ENCODE measurements at places on chromosomes 7 and 10.

DNA sequence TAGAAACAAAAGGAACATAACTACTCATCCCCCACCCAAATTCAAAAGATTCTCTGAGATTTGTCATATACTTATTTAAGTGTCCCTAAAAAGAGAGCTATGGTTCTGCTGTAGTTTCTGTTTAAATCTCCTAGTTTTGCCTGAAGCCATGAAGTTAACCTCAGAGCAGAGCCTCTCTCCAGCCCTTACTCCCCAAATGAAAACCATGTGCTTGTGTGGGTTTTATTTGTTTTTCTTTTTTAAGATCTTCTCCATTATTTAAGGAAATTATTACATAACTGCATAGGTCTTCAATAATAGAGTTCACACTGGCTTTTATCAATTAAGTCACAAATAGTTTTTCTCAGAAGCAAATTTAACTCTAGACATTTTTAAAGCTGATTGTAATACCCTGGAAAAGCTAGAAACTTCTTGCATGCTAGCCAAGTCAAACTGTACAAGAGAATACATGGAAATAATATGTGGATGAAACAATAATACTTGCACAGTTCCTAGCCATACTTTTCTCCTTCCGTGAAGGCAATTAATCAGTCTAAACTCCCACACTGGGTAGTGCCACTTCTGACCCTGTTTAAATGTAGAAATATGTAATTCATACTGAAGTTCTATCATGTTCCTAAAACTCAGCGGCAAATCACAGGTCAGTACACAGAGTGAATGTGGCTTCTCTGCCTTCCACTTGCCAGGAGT is 579.7 kb downstream of the SUGCT start:
- no peak for DNase-seq

DNA sequence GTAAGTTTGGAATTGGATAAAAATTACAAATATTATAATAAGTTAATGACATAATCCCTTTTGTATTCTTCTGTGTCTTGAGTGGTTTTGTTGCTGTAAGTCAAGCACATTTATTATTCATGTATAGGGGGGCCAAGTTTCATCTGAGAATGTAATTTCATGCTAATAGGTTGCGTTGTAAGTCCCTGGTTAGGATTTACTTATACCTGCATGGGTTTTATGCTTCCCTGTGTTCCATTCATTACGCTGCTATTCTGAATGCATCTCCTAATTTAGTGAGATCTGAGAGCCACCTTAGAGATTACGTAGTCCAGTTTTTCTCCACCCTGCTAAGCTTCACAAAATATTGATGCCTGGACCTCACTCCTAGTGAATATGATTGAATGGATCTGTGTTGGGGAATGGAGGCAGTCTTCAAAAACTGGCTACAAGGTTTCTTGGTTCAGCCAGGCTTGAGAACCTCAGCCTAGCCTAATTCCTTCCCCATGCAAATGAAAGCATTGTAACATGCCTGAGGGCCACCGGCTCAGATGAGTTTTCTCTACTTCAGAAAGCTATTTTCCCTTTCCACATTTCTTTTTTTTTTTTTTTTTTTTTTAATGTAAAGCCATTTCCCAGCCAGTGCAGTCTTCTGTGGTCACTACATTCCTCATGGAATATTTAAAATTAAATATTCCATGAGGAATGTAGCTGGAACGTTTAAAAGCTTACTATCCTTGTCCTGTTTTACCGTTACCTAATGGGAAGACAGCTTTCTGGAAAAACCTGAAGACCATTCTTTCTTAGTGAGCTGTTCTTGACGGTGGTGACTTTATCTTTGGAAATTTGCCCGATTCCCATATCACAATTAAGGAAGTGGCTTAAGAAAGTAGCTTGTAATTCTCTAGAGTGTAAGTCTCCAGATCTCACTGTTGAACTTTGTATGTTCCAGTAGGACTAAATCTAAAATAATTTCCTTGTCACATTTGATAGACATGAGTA is 16.0 kb downstream of the PAPSS2 start:
- DNase-seq = no peak

DNA sequence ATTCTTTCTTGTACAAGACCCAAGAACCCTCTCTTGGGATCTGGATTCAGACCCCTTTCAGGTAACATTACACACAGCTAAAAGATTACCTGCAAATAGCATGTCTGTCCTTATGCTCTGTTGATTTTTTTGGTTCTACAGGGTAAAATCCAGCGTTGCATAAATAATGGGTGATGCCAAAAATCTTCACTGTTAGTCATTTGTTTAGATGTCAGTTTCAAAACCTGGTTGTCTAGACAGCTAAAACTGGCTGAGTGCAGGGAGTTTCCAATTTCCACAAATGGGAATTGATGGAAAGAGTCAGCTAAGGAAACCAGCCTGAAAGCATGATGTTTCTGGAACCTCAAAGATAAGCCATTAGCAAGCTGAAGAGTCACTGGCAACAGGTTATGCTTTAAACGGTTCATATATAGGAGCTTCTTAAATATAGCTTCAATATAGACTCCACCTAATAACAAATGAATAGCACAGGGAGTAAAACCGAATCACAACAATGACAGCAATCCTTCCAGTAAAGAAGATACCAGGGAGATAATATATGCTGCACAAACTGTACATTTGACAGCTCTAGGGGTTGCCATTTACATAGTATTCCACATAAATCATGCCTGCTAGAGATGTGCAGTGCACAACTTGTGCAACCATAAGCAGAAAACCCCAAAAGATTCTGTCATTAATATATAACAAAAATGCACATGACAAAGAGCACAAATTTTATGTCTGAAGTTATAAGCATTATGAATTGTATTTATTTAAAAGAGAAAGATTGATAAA is 20.4 kb downstream of the CCDC71L start:
- DNase-seq = no peak

DNA sequence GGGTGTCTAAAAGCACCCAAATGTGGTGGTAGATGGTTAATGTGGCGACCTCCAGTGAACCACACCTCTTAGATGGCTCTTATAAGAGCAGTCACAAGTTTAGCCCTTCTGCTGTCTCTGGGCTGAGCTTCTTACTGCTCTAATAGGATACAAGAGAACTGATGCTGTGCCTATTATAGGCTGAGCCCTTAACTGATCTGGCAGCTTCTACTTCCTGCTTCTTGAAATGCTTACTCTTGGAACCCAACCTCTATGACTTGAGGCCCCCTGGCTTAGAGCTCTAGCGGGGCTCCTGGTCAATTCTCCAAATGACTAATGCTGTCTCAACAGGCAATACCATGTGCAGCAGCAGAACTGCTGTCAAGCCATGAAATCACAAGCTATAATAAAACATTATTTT is 35.0 kb upstream of the LSM8 start:
- no peak for DNase-seq

- DNase-seq = no peak
Measured at GRCh38 chr7:94182721-94183120, 178.6 kb upstream of the BET1 start.

- DNase-seq = no peak
Measured at GRCh38 chr10:71970869-71971268, 6.7 kb downstream of the CHST3 start.

DNA sequence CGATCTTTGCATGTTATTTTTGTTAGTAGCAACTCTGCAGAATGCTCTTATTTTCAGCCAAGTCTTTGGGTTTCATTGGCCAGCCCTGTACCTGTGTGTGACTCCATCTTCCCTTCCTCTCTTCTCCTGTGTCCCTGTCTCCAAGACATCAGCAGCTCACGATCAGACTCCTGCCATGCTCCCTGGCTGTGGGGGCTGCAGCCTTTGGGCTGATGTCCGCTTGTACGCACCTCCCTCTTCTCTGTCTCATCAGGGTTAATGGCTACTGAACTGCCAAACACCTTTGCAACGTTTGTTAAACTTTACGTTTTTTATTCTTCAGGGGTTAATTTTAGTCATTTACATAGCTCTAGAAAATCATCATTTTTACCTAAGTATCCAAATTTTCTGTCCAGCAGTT is 103.5 kb upstream of the RET start:
- no peak for DNase-seq

DNA sequence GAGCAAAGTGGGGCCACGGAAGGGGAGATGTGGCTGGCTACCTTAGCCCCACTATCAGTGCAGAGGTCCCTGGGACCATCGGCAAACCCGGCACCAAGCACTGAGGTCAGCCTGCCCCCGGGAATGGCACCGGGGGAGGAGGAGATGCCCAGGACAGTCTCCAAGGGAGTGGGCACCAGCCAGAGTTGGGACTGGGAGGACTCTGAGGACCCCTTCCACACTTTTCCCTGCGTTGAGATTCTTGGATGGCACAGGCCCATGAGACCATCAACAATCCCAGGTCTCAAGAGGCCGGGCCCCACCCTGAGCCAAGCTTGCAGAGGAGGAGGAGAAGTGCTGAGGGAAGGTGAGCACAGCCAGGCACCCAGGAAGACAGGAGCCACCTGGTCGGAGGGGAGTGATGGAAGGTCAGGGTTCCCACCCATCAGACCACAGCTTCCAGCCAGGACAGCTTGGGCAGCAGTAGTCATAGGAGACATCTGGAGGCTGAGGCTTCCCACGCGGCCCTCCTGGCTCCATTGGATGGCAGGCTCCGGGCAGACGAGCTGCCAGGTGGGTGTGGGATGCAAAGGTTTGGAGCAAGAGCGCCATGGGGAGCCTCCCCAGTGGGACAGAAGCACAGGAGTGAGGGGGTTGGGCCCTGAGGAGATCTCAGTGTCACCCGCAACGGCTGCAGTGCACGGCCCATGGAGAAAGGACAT is 2.6 kb upstream of the OPN4 start:
- no peak for DNase-seq

DNA sequence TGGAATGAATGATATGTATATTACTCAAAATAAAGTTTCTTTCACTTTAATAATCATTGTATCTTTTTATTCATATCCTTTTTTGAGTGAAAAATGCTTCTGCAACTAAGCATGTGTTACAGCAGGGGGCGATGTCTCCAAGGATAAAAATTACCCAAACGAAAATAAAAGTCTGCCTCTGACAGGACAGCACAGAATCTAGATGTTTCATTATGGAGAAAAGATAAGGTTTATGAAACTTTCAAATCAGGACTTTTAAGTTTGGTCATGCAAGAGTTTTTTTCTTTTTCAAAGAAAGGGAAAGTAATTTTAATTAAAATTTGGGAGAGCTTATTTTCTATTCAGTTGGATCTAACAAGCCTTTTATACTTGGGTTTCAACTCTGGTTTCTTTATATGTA is 48.4 kb downstream of the TES start:
- DNase-seq = no peak
